ENCODE measurements at places on chromosomes 13 and 19. TPM values are rescaled to one million over a fixed set of nuclear protein-coding genes. Genes with fewer than 3 reads are reported as not detected.

The HSD17B14 gene
- not detected for total RNA-seq

The CPAMD8 gene
- total RNA-seq = 6.7 TPM

The KLK4 gene
- not detected for total RNA-seq

The SLC17A7 gene
- 0.15 TPM for total RNA-seq

The SULT2B1 gene
- 84.8 TPM for total RNA-seq

The PRR19 gene
- total RNA-seq = 0.88 TPM

The APLP1 gene
- total RNA-seq = not detected

The OLFM4 gene
- total RNA-seq = not detected

The YIF1B gene
- 27.7 TPM for total RNA-seq

The RETN gene
- 28.1 TPM for total RNA-seq

The GIPR gene
- 1.1 TPM for total RNA-seq

The LACC1 gene
- 3.3 TPM for total RNA-seq

The ZNF439 gene
- total RNA-seq = 5.0 TPM

The PDE4C gene
- total RNA-seq = not detected

The ZNF599 gene
- 2.4 TPM for total RNA-seq

The CCDC70 gene
- total RNA-seq = not detected

The ICAM1 gene
- total RNA-seq = 26.4 TPM

The ICAM4 gene
- total RNA-seq = not detected

The CEACAM8 gene
- total RNA-seq = not detected

The HSH2D gene
- total RNA-seq = 0.31 TPM

The WDR87 gene
- total RNA-seq = not detected

Data from esophagus squamous epithelium (tissue), 5 donors.